ENCODE measurements at places on chromosomes 5 and 9. TPM values are rescaled to one million over a fixed set of nuclear protein-coding genes. Genes with fewer than 3 reads are reported as not detected.

The HK3 gene
- not detected for total RNA-seq

The SOWAHA gene
- total RNA-seq, result not detected

The PCDHGA3 gene
- total RNA-seq, result not detected

The BDP1 gene
- 23.6 TPM for total RNA-seq

The HIGD2A gene
- 79.3 TPM for total RNA-seq

The GDA gene
- not detected for total RNA-seq

DNA sequence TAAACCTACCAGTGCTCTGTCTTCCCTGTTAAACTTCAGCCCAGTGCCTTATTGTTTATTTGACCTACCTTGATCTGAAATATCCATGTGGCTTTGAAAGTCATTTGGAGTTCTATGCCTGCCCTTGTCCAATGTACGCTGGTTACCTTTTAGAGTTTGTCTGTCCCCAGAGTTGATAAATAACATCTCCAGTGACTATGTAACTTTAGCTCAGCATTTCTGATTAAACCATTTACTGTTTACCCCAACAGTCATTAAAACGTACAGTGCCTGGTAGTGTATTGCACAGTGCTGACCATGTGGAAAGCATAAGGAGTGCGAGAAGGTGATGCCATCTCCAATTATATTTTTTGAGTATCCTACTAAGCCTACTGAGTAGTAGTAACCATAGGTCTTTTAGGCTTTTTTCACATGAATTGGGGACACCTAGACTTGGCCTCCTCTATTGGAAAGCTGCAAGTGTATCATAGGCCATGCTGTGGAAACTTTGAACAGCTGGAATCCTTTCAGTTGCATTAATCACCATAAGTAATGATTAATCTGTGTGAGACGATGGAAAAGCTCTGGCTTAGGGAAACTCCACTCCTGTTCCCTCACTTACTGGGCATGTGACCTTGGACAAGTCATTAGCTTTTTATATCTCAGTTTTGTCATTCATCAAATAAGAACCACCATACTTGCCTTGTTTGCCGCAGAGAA is 93.5 kb downstream of the MAST4 start:
- DNase-seq, result no peak

DNA sequence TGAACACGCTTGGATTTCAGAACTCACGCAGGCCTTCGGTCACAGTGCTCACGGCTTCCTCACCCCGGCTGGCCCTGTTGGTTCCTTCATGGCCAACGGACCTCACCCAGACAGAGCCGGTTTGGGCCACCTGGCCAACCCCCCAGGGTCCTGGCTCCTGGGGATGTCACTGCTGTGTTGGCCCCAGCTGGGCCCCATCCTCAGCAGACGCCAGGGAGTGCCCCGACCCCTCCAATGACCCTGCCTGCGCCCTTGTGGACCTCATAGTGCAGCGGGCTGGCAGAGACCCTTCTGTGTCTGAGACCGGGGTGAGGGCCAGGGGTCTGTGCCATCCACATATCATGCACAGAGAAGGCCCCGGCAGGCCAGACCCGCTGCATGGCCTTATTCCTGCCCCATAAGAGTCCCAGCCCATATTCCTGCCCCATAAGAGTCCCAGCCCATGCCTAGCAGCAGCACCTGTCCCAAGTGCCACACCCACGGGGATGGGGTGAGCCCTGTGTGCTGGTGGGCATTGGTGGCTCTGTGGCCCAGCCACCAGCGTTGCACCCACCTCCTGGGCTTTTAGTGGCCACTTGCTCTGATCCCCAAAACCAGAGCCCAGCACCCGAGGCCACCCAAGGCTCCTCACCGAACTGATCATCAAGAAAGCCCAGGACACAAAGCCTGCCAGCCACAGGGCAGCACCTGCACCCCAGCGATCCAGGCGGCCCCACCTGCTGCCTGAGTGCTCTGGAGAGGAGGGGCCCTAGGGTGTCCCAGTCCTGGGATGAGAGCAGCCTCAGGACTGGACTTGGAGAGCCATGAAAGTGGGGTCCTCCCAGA is 1.3 kb upstream of the LPCAT1 start:
- DNase-seq, result peak; percentile 80

GRCh38 chr9:99000476-99001395 is 57.0 kb downstream of the COL15A1 start:
- peak; percentile 75 for DNase-seq

- DNase-seq, result no peak
Measured at GRCh38 chr9:123031963-123032362, 1.5 kb upstream of the GPR21 start.

DNA sequence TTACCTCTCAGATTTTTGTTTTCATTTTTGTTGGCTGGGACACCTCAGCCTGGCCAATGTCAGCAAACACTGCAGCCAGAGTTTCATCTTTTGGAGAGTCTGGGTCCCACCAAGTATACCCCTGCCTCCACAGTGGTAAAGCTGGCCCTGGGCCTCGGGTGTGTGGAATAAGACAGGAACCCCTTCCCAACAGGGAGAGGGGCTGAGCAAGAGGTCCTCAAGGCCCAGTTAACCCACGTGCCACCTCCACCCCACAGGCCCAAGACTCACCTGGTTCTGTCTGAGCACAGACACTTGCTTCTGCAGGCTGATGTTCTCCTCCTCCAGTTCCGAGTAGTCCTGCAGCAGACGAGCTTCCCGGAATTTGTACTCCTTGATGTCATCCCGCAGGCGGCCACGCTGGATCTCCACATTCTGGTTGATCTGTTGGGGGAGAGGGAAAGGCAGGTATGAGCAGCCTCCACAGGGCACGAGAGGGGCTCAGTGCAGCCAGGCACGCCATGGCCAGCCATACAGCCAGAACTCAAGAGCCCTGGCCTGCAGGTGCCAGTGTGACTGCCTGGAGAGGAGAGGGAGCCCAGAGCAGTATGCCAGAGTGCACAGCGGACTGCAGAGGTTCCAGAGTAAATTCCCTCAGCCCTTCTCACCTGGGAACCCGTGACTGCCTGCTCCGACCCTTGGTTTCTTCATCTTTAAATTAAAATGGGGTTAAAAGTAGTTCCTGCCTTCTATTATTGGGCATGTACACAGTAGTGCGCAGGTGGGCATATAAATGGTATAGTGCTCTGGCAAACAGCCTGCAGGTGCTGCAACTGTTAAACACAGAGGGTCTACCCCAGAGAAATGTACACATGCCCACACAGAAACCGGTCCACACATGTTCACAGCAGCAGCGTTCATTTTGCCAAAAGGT is 42.0 kb downstream of the BICD2 start:
- peak; percentile 78 for DNase-seq

GRCh38 chr5:59893429-59894227 is at the start of gene PDE4D:
TSS of gene PDE4D (minus strand) at chr5:59893726.
- DNase-seq, result peak; percentile 92

DNA sequence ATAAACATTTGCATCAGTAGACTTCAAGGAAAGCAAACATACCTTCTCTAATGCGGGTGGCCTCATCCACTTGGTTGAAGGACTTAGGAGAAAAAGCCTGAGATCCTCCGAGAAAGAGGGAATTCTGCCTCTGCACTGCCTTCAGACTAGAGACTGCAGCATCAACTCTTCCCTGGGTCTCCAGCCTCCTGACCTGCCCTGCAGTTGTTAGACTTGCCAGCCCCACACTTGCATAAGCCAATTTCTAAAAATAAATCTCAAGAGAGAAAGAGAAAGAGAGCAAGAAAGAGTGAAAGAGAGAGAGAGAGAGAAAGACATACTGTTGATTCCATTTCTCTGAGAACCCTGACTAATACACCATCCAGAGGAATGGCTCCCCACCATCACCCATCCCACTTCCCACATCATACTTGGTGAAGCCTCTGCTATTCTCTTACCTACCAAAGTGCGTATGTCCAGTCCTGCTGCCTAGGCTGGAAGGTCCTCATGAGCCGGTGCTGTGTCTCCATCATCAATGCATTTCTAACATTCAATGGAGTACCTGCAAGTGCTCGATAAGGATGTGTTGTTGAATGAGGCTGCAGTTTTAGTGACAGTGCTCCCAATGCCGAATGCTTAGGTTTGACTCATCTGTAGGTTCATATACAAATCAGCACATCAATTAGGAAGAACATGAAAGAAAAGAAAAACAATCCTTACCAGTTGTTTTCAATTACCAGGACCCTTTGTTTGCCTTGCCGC is 35.1 kb downstream of the ZNF622 start:
- no peak for DNase-seq

GRCh38 chr5:122971333-122971732 is 65.2 kb downstream of the PPIC start:
- DNase-seq, result no peak

DNA sequence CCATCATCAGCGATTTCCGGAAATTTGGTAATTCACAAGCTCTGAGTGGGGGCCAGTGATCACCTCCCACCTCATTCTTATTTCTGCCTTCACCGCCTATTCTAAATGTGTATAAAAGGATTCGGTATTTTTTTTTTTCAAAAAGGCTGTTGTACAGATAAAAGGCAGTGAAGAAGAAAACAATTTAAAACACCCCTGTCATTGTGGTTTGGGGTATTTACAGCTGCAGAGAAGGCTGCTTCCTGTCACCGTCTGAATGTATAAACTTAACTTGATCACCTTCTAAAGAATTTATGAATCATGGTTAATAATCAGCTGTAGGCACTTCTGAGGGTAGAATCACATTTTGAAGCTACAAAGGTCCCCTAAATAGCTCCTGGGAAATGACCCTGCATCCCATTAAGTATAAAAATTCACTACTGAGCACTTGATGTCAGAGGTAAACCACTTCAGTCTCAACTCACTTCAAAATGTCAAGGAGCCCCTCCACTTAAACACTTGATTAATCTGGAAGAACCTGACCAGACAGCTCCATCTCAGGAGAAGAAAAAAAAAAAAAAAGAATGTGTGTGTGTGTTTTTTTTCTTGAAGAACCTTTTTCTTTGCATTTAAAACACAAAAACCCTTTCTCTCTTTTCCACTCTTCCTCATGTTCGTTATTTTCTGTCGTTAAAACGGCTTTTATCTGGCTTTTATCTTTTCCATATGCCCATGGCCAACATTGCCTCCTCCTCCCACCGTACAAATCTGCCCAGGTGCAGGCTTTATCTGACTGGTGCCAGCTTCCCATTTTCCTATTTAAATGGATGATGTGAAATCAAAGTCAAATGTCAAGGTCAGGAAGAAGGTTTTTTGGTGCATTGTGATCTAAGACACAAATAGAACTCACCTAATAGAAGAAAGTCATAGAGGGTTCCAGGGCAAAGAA is 291.2 kb downstream of the IRX1 start:
- DNase-seq, result no peak
